ENCODE measurements at places on chromosomes 3 and 15.

DNA sequence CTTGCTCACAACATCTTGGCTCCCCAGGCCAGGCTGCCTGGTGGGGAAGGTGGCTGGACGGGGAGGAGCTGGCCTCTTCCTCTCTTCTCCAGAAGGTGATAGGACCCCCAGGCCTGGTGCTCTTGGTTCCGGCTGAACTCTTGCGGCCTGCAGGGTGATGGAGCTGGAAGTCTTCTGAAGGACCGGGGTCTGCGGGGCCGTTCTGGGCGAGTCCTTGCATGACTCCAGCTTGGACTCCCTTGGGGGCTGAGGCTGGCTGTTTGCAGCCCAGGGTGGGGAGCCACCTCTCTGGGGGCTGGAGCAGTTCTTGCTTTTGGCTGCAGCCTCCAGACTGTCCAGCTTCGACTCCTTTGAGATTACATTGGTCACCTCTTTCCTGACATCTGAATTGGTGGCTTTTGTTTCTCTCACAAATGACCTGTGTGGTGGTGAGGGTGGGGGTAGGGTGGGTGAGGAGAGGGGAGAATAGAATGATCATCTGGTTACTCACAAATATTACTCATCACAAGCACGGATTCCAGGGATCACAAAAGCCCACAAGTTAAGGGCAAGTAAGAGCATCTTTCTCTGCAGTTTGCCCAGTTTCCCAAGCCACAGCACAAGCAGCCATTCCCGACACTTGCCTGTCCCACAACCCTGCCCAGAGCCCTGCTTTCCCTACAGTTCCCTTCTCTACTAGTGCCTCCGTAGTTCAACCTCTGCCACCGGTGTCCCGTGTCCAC, 149.1 kb upstream of the HACD2 start:
- DNase-seq = no peak

- DNase-seq = no peak
Measured at GRCh38 chr15:98745179-98745578, 96.8 kb downstream of the IGF1R start.

- DNase-seq = no peak
Measured at GRCh38 chr15:53397041-53397616, 362.3 kb downstream of the WDR72 start.

DNA sequence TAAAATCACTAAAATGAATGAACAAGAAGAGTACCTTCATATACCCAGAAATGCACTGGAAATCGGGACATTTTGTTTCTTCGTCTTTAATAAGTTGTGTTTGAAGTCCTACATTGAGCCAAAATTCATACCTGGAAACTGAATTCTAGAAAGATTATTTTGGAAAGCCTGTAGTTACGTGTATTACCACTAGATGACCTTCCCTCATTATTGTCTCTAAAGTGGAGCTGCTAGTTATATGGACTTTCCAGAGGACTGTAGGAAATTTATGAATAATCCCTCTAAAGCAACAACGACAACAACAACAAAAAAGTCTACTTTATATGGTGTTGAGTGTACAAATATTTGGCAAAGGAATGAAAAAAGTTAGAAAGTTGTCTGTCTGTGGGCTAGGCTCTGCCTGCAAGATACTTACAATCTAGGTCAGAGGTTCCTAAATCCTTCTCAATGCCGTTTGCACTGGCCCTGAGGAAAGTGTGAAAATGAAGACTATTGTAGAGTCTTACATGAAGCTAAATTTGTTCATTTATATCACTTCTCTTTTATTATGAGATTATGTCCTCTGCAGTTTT, 234.8 kb upstream of the NR2E3 start:
- DNase-seq = no peak

DNA sequence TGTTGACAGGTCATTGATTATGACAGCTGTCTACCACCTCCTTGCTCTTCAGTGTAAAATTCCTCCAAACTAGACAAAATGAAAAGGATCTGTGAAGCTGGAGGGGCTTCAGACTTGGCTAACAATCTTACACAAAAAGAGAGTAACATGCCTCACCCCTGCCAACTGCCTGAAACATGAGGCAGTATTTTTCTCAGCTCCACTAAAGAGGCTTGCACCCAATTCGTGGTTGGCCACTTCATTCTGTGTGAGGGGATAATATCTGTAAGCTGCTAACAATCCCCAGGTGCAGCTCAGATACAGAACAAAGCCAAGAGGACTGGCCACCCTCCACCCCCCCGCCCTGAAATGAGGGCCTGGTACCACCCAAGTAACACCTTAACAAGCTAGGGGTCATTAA, 2.8 kb downstream of the MB21D2 start:
- DNase-seq = no peak

DNA sequence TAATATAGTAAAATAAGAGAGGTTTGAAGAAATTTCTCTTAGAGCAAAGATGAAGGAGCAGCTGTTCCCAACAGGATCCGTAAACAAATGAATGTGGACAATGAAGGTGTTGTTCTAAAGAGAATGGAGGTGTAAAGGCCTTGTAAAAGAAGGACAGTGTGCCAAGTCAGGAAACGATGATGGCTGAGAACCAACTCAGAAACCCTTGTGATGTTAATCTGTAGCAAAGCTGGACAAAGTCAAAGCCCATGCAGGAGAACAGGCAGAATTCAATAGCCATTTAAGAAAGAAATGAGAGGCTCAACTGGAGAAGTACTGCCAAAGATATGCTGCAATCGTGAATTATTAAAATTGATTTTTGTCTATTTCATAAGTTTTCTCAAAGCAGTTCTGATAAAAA, 192.2 kb downstream of the MBNL1 start:
- DNase-seq = no peak

DNA sequence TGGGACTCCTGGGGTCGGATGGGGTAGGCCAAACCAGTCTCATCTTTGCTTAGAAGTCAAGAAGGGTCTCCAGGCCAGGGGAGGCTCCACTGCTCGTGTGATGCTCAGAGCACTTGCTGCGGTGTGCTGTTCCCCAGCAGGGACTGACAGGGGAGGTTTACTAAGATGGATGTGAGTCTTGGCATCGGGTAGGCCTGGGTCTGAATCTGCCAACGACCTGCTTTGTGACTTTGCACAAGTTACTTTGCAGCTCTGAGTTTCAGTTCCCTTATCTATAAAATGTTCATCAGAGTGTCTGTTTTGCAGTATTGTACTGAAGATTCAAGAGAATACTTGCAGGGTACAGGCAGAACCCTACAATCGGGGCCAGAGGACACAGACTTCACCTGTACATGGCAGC, 17.3 kb upstream of the CDCP1 start:
- no peak for DNase-seq

GRCh38 chr3:55264919-55265318, 222.2 kb downstream of the WNT5A start:
- DNase-seq = no peak

DNA sequence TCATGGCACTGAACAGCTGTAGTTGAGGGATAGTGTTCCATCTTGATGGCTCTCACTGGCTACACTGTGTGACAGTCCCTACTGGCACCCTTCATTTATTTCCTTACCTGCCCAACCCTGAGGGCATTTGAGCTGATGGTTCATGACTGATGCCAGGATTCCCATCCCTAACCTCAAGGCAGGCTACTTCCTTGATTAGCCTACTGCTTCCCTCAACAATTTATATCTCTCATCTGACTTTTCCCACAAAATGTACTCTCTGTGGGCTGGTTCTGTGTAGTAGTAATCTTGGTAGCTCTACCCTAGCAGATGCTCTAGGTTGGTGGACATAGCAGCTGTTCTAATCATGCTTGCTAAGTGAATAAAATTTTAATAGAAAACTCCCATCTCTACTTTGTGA, 106.0 kb downstream of the THRB start:
- DNase-seq = no peak

- no peak for DNase-seq
Measured at GRCh38 chr3:65785065-65785645, 253.6 kb downstream of the MAGI1 start.

- DNase-seq = no peak
Measured at GRCh38 chr15:68821190-68821840, 620 bp upstream of the ANP32A start.

- no peak for DNase-seq
Measured at GRCh38 chr3:44411031-44411645, 66.3 kb downstream of the ZNF445 start.

DNA sequence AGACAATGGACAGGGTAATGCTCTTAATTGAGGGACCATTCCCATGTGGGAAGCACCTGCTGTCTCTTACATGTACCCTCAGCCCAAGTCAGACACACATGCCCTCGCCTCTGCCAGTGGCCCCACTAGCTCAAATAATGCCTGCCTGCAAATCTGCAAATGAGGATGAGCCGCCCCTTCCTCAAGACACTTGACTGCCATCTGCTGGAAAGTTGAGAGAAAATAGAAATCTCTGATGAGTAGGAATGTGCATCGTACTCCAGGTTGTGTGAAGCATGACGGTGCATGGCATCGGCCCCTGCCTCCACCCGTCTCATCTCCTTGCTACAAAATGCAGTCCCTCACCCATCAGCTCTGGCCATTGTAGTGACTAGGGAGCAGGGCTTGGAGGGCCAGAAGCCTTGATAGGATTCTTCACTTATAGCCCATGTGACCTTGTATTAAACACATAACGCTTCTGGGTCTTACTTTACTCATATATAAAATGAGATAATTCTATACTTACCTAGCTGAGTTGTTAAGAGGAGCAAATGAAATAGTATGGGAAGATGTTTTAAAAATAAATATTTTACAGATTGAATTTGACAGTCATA, 6.3 kb upstream of the SCN5A start:
- DNase-seq = peak; percentile 3

DNA sequence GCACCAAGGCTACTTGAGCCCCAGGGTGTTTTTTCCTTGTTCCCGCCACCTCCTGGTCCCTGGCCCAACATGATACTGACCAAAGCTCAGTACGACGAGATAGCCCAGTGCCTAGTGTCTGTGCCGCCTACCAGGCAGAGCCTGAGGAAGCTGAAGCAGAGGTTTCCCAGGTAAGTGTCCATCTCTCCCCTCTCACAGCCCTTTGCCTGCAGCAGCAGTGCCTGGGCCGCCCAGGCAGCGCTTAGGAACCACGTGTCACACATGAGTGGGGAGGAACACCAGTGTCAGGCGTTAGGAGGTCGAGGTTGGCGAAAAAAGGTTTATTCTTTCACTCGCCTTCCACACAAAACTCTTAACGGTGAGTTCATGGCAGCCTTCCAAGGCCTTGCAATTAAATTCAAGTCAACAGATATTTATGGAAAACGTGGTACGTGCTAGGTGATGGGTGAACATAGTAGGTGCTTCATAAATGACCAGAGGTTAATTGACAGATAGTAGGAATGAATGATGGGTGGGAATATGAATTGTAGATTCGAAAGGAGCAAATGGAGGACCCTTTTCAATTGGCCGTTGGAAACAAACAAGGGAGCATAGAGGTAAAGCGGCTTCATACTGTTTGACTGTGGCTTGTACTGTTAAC, 486 bp downstream of the CDIN1 start:
- no peak for DNase-seq

- no peak for DNase-seq
Measured at GRCh38 chr3:64687781-64688604, at the start of gene ADAMTS9. Gene ADAMTS9, minus strand, starts transcription at chr3:64688000. Its CDS starts 343 bp downstream, at chr3:64687657.

GRCh38 chr3:8891303-8891702, 72.0 kb downstream of the RAD18 start:
- no peak for DNase-seq

- no peak for DNase-seq
Measured at GRCh38 chr3:11907667-11908660, 61.3 kb upstream of the TAMM41 start.

- DNase-seq = no peak
Measured at GRCh38 chr3:127135241-127136023, 57.5 kb upstream of the PRR23E start.

DNA sequence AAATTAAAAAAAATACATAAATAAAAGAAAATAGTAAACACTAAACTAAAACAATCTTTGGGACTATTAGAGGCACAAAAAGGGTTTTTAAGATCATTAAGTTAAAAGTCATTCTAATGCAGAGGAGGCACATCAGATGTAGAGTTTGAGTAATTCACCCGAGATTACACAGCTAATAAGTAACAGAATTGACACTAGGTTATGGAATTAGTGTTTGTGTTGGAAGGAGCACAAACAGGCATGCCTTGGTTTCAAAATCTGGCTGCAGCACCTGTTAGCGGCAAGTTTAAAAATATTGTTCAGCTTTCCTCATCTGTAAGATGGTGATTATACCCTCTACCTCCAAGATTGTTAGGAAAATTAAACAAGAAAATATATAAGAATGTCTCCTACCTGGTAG, 39.0 kb downstream of the RASA2 start:
- no peak for DNase-seq

DNA sequence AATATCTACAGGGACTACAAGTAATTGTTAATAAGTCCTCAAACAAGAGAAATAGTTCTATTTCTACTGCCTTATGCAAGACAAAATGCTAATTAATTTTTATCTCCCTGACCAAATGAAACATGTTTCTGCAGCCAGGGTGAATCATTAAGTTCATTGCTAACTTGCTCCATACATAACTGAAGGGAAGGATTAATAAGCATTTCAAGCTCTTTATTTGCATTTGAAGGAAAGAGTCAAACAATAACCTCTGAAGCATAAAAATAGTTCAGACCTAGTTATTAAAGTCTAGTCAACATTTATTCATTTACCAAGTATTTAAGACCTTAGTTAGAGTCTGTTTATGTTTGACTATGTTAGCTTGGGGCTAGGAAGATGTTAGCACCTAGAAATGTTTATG, 120.0 kb downstream of the ATP1B3 start:
- no peak for DNase-seq

DNA sequence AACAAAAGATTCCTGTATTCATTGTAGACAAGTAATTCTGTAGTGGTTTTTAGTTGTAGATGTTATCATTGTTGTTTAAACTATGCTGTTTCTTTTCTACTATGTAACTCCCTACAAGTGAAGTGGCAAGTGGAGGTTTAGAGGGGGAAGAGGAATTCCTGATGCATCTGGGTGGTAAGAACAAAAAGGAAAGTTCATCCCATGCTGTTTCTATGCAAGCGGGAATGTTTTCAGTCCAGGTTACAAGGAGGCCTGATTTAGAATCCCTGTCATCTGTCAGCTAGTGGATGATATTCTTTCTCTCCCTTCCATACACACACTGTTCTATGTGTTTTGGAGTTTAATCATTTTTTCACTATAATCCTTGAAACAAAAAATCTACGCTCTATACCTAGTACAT, 67.4 kb downstream of the IMPG2 start:
- no peak for DNase-seq

- peak; percentile 56 for DNase-seq
Measured at GRCh38 chr3:155870945-155871745, 695 bp downstream of the GMPS start.

- DNase-seq = no peak
Measured at GRCh38 chr3:69650066-69650419, 89.2 kb upstream of the MITF start.

DNA sequence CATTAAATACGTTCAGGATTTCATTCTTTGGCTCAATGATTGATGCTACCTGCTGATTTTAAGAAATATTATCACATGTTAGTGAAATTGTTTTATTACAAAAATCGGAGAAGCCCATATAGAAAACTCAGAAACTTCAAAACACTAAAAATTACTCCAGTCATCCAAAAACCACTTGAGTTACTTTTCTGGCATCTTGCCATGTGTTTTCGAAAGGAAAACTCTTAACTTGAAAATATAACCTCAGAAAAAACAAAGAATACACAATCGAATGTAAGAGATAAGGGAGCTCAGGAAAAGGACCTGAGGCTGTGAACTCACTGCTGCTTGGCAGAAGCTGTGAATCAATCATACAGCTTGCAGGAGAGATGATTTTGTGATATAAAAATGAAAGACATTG, 151.3 kb upstream of the SLITRK3 start:
- DNase-seq = no peak

Data from T-helper 2 cell treated with Interferon-gamma antibody and Interleukin-4, amounts not matched to agents 5 μg/mL and 100 μg/mL, for 36 hours (primary cell).